Memory B cell (primary cell): ENCODE measurements at places on chromosomes 6 and 20.

DNA sequence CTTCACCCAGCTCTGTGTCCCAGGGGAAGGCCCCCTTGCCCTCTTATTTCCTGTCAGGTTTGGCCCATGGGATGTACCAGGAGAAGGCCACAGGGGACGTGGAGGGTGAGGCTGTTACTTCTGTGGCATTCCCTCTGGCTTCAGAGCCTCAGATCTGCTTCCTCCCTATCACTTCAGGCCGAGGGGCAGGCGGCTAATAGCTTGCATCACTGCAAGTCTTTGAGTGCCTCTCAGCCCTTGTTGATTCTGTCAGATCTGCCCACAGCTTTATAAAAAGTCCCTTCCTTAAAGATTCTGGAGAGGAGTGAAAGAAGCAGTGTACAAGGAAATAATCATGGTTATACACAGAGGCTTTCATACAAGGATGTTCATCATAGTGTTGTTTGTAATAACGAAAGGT, 86.9 kb downstream of the LRFN2 start:
- peaks cover 6% of the 10 kb centered on the region for H3K27me3 ChIP-seq
- no peaks in the 10 kb centered on the region for H3K36me3 ChIP-seq
- no peak overlapping the region for H3K27ac ChIP-seq

DNA sequence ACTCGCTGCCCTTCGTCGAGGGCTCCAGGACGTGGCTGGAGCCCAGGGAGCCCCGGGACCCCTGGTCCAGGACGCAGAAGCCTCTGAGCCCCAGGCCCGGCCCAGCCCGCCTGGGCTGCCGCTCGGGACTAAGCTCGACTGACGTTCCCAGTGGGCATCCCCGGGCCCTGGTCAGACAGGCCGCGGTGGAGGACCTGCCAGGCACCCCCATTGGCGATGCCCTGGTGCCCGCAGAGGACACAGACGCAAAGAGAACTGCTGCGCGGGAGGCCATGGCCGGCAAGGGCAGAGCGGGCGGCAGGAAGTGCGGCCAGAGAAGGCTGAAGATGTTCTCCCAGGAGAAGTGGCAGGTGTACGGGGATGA, 28.9 kb downstream of the ZNF831 start:
- H3K27me3 ChIP-seq, result no peaks in the 10 kb centered on the region
- H3K36me3 ChIP-seq, result peaks cover 3% of the 10 kb centered on the region
- no peak overlapping the region for H3K27ac ChIP-seq
- no peak overlapping the region for H3K4me3 ChIP-seq
- no peaks in the 10 kb centered on the region for H3K4me1 ChIP-seq

DNA sequence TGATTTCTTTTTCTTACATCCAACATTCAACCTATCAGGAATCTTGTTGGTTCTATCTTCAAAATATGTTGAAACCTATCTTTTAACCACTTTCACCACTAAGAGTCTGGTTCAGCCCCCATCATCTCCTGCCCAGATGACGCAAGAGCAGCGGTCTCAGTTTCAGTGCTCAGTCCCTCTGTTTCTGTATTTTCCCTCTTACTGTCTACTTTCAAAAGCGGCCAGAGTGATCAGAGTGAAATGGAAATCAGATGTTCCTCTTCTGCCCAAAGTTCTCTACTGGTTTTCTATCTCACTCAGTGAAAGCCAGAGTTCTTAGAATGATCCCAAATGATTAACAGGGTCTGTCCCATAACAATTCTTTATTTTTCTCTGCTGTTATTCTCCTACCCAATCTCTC, 147.9 kb upstream of the PDE7B start:
- no peaks in the 10 kb centered on the region for H3K36me3 ChIP-seq
- peaks cover 2% of the 10 kb centered on the region for H3K27me3 ChIP-seq
- no peak for DNase-seq
- peaks cover 4% of the 10 kb centered on the region for H3K4me1 ChIP-seq
- H3K4me3 ChIP-seq, result no peak overlapping the region

GRCh38 chr6:30724906-30725667, 4.9 kb downstream of the TUBB start:
- H3K27ac ChIP-seq, result peak overlapping the region; percentile 82
- no peak overlapping the region for H3K4me3 ChIP-seq
- H3K27me3 ChIP-seq, result no peaks in the 10 kb centered on the region
- peaks cover 18% of the 10 kb centered on the region for H3K36me3 ChIP-seq

DNA sequence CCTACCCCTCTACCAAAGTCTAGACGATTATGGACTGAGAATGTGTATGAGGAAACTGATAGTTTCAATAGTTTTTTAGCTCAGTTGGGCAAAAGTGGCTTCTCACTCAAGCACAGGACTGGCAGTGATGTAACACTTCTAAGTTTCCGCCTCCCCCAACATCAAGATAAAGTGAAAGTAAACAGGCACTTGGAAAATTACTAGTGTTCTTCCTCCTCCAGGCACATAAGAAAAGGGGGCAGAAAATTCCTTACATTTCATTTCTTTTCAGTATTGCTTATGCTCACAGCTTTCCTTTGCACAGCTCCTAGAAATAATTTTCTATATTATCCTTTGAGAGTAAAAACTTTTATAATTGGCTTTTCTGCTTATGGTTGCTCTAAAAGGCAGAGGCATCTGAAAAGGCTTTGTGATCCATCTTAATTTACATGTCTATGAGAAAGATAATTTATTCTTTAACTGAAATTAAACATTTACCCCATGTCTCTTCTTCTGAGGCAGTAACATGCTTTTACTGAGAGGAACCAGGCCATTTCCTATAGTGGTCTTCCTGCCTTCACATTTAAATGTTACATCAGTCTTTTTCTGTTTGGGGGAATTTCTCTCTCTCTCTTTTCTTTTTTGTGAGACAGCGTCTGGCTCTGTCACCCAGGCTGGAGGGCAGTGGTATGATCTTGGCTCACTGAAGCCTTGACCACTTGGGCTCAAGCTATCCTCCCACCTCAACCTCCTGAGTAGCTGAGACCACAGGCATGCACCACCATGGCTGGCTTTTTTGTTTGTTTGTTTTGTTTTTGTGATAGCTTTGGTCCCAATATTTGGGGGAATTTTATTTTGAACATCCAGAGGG, 65.0 kb upstream of the EEF1A1 start:
- H3K36me3 ChIP-seq, result peaks cover 4% of the 10 kb centered on the region
- peak; percentile 46 for DNase-seq
- peak overlapping the region; percentile 77 for H3K4me3 ChIP-seq
- peaks cover 17% of the 10 kb centered on the region for H3K4me1 ChIP-seq

DNA sequence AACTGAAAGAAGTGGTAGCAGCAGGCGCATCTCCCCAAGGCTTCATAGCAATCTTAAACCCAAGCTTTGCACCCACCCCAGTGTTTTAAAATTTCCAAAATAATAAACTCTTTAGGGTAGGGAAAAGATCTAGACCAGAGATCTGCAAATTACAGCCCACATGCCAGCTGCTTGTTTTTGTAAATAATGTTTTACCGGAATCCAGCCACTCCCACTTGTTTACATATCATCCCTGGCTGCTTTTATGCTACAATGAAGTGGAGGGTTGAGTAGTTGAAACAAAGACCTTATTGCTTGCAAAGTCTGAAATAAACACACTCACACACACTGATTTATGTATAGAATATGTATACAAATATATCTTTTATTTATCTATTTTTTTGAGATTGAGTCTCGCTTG, 30.0 kb downstream of the SLX4IP start:
- H3K4me3 ChIP-seq, result no peak overlapping the region
- H3K36me3 ChIP-seq, result peaks cover 28% of the 10 kb centered on the region
- H3K27ac ChIP-seq, result no peak overlapping the region
- H3K27me3 ChIP-seq, result no peaks in the 10 kb centered on the region
- H3K4me1 ChIP-seq, result peaks cover 8% of the 10 kb centered on the region
- DNase-seq, result no peak

DNA sequence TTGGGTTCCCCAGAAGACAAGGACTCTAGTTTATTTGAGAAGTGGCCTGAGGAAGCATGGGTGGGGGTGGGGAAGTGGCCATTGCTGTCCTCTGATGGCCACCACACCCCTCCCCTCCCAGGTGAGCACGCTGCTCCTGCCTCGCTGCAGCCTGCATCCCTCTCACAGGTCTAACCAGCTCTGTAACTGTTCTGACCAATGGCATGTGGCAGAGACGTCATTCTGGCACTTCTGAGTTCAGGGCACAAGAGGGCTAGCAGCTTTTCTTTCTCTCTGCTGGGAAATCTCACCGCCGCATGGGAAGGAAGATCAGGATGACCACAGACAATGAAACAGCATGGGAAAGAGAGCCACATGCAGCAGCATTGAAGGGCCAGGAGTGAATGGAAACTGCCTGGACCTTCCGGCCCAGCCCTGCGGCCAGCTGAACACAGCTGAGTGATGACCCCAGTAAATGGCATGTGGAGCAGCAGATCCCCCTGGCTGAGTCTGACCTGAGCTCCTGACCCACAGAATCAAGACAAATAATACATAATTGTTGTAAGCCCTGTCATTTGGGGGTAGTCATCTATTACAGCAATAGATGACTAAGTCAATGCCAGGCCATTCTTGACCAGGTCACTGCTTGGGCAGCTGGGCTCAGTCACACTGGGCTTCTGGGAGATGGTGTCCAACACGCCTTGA, 179.8 kb downstream of the LINC00237 start:
- no peak overlapping the region for H3K27ac ChIP-seq
- DNase-seq, result no peak
- H3K36me3 ChIP-seq, result no peaks in the 10 kb centered on the region
- H3K4me3 ChIP-seq, result no peak overlapping the region
- H3K27me3 ChIP-seq, result peaks cover 3% of the 10 kb centered on the region

DNA sequence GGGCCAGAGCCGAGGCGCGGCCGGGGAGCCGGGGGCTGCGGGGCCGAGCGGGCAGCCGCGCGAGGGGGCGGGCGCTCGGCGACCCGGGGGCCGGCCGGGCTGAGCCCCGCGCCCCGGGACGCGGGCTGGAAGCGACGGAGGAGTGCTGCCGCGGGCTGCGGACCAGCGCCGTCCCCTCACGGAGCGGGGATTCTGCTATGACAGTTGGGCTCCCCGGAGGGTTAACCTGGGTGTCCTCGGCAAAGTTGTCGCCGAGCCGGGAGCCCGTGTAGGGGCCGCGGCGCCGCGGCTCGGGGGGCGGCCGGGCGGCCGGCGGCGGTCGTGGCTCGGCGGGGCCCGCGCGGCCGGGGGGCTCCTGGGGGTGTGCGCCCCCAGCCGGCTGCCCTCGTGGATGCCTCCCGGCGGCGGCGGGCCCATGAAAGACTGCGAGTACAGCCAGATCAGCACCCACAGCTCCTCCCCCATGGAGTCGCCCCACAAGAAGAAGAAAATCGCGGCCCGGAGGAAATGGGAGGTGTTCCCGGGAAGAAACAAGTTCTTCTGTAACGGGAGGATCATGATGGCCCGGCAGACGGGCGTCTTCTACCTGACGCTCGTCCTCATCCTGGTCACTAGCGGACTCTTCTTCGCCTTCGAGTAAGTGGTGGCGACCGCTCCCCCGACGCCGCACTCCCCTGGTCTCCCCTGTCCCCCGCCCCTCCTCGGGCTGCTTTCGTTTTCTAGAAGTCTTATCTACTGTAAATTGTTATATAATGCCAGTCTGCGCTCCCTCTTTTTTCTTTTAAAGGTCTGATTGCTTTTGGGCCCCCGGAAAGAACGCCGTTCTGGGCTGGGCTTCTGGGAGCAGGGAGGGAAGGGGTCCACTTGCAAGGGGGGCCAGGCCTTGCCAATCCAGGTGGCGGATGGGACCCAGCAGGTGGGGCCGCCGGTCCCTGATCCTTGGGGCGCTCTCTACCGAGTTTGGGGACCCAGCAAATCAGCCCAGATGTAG, 936 bp downstream of the ZDHHC14 start:
- peaks cover 35% of the 10 kb centered on the region for H3K4me1 ChIP-seq
- peak; percentile 42 for DNase-seq
- H3K27me3 ChIP-seq, result no peaks in the 10 kb centered on the region

DNA sequence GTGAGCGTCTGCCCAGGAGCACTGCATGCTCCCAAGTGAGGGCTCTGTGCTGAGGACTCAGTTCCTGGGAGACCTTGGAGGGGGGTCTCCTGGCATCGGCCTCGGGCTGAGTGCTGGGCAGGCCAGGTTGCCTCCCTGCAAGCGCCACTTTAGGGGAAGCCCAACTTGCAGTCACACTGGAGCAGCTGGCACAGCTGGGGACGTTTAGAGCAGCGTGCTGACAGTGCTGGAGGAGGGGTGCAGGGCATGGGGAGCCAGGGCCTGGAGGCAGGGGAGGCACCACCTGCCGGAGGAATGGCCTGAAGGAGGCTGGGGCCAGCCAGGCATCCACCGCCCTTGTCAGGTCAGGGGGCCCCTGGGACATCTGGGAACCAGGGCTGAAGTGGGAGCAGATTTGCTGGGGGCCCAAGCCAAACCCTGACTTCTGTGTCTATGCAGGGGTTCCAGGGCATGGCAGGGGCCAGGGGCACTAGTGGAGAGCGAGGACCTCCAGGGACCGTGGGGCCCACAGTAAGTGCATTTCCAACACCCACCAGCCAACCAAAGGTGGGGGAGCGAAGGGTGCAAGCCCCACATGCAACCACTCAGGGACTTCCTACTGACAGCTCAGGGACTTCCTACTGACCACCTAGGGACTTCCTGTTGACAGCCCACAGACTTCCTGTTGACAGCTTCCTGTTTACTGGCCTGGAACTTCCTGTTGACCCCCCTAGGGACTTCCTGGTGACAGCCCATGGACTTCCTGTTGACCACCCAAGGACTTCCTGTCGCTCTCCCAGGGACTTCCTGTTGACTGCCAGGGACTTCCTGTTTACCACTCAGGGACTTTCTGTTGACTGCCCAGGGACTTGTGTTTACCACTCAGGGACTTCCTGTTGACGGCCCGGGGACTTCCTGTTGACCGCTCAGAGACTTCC, 33.6 kb downstream of the COL20A1 start:
- H3K4me3 ChIP-seq, result no peak overlapping the region
- H3K27me3 ChIP-seq, result peaks cover 4% of the 10 kb centered on the region
- no peak for DNase-seq
- no peaks in the 10 kb centered on the region for H3K36me3 ChIP-seq

GRCh38 chr20:54116550-54117235, 46.3 kb upstream of the BCAS1 start:
- peaks cover 8% of the 10 kb centered on the region for H3K27me3 ChIP-seq
- peaks cover 4% of the 10 kb centered on the region for H3K4me1 ChIP-seq
- no peak overlapping the region for H3K27ac ChIP-seq
- no peak for DNase-seq
- no peak overlapping the region for H3K4me3 ChIP-seq

- H3K27me3 ChIP-seq, result no peaks in the 10 kb centered on the region
- H3K4me1 ChIP-seq, result peaks cover 23% of the 10 kb centered on the region
Observed at GRCh38 chr6:24718449-24719124, 367 bp downstream of the C6orf62 start.

DNA sequence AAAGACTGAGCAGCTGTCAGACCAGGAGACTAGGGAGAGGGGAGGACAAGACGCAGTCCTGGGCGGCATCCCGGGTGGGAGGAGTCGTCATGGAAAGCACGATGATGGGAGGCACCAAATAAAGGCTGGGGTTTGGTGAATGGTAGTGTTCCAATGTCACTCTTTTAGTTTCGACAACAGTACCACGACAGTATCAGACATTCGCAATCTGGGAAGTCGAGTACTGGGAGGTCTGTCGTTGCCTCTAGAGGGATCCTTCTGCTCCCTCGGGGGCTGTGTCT, 32.1 kb downstream of the PSMG4 start:
- no peaks in the 10 kb centered on the region for H3K36me3 ChIP-seq
- no peak overlapping the region for H3K27ac ChIP-seq
- no peaks in the 10 kb centered on the region for H3K4me1 ChIP-seq
- DNase-seq, result no peak
- H3K27me3 ChIP-seq, result peaks cover 10% of the 10 kb centered on the region
